Retina (tissue), 1 donor: ENCODE measurements at places on chromosomes 13 and 19.

DNA sequence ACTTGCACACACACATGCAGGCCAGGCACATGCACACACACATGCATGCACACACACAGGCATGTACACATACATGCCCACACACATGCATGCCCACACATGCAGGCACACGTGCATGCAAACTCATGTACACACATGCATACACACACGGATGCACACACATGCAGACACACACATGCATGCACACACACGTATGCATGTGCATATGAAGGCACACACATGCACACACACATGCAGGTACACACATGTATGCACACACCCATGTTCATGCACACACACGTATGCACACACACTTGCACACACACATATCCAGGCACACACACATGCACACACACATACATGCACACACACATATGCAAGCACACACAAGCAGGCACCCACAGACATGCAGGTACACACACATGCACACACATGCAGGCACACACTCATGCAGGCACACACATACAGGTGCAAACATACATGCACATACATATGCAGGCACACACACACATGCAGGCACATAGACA, 278.1 kb downstream of the LHFPL6 start:
- no peak for DNase-seq

GRCh38 chr19:4295972-4296771, 6.0 kb downstream of the TMIGD2 start:
- DNase-seq = peak; percentile 32

DNA sequence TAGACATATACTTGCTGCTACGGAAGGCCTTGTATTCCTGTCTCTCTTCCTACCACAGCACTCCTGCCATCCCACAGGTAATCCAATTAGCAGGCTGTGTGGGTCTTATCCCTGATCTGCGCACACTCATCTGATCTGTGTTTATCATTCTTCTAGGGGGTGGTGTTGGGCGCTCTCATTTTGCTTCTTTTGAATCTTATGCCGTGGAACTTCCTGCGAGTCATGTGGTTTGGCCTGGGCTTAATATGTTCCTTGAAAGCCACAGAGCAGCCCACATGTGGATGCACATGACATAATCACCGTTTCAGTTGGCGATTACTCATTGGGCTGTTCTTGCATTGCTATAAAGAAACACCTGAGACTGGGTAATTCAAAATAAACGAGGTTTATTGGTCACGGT, 7.5 kb downstream of the RASA3 start:
- no peak for DNase-seq

- no peak for DNase-seq
Measured at GRCh38 chr13:50668691-50669271, 174.7 kb downstream of the DLEU7 start.

- DNase-seq = no peak
Measured at GRCh38 chr13:98998831-98999638, 21.2 kb upstream of the DOCK9 start.

GRCh38 chr19:10093295-10094186, 7.4 kb downstream of the SHFL start:
- DNase-seq = no peak

- no peak for DNase-seq
Measured at GRCh38 chr19:47370045-47370611, 21.0 kb downstream of the DHX34 start.

GRCh38 chr19:12695997-12696365, 450 bp downstream of the FBXW9 start:
- no peak for DNase-seq

GRCh38 chr13:77298426-77298825, 28.5 kb downstream of the MYCBP2 start:
- DNase-seq = no peak

GRCh38 chr19:15144046-15144646, 36.9 kb downstream of the SYDE1 start:
- DNase-seq = no peak

- peak; percentile 57 for DNase-seq
Measured at GRCh38 chr19:5035793-5036697, 67.1 kb downstream of the KDM4B start.

GRCh38 chr13:59368693-59369092, 795.0 kb downstream of the DIAPH3 start:
- DNase-seq = no peak

DNA sequence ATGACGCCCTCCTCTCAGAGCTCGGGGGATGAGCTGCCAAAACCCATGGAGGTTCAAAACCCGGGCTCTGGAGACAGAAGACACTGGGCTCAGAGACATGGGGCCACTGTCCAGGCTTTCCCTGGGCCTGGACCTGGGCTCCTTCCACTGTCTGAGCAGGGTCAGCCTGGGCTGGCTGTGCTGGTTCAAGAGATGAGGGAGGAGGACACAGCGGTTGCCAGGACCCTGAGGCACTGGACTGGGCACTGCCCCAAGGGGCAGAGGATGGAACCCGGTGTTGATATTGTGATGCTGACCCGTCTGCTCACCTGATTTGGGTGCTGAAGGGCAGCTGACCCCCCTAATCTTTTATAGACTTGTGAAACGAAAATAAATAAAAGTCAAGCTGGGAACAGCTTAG, 14.1 kb upstream of the SIGLEC11 start:
- no peak for DNase-seq

- no peak for DNase-seq
Measured at GRCh38 chr19:29706635-29707034, 8.4 kb downstream of the C19orf12 start.

DNA sequence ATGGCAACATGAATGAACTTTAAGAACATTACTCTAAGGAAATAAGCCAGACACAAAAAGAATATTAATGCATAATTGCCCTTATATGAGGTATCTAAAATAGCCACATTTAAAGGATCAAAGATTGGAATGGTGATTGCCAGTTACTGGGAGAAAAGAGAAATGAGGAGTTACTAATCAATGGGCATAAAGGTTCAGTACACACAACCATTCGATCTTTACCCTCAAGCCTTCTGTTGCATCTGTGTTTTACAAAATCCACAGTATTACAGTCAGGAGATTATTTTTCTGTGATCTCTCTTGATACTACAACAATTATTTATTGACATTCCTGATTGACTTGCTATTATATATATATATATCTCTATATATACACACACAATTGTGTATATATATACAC, 310.0 kb upstream of the SLITRK5 start:
- no peak for DNase-seq

DNA sequence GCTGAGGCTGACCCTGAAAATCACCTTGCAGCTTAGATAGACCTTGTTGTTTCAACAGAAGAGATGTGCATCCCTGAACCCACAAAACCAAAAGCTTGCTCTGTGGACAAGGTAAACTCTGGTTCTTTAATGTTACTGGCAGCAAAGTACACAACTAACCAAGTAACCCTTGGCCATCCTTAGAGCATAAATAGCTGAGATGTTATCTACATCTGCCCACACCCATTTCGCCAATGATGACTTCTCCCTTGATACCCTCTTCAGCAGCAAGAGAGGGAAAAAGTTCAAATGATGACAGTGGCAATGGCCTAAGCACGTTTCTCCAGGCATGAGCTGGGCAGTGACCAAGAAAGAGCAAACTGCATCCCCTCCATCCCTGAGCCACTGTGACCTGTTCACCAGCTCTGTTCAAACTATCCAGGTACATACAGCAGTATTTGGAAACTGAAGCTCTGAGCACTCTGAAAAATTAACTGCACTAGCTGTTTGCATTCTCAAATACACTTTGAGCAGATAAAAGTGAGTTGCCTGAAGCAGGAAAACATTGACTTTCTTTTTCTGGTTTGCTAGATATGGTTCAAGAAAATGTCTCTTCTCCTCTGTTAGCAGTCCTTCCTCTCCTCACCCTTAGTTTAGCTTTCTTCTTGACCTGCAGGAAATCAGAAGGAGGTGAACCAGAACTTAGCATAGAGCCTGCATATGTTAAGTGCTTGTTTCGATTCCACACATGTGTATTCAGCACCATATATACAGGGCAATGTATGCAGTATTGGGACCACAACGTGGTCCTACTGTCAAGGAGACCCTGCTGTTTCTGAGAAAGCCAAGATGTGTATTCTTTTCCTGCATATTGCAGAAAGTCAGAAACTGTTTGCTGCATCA, 231.7 kb downstream of the FOXO1 start:
- no peak for DNase-seq

GRCh38 chr19:30449078-30449590, 77.0 kb downstream of the ZNF536 start:
- peak; percentile 74 for DNase-seq

GRCh38 chr13:34416971-34417380, 525.1 kb upstream of the NBEA start:
- no peak for DNase-seq

- no peak for DNase-seq
Measured at GRCh38 chr19:18156268-18156667, 3.3 kb downstream of the PIK3R2 start.

GRCh38 chr13:98824376-98825160, 72.1 kb upstream of the SLC15A1 start:
- DNase-seq = no peak

DNA sequence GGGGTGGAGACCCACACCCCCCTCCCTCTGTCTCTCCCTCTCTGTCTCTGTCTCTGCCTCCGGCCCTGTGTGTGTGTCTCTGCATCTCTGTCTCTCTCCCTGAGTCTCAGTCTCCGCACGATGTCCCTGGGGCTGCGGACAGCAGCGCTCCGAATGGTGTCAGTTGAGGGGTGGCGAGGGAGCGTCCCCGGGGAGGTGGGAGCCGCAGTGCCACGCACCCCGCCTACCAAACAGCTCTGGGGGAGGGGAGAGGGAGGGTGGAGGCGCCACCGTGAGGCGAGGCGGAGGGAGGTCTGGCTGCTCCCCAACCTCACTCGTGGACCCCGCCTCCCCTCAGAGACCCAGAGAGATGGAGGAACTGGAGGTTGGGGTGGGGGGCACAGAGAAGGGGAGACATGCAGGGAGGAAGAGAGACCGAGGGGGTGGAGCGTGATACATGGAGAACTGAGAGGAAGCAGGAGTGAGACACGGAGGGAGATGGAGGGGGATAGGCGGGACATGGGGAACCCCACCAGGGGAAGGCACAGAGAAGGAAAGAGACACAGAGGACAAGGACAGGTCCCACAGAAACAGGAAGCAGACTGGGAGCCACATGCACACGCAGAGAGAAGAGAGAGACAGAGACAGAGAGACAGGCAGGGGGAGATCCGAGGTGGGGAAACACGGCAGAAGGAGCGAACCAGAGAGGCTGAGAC, 7.2 kb downstream of the ERFL start:
- no peak for DNase-seq

DNA sequence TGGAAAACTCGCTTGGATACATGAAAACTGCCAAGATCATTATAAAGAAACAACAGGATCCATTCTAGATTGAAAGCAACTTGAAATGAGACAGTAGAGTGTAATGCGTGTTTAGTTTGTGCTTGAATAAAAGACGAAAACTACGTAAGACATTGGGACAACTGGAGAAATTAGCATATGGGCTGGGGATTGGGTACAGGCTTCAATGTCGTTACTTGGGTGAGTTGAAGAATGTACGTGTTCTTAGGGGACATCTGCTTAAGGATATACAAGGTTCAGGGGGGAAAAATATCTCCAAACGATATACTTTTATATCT, 471 bp upstream of the ERVK3-1 start:
- no peak for DNase-seq

- no peak for DNase-seq
Measured at GRCh38 chr13:30861836-30862467, 44.1 kb upstream of the MEDAG start.
